ENCODE measurements at places on chromosomes 7 and 10.

DNA sequence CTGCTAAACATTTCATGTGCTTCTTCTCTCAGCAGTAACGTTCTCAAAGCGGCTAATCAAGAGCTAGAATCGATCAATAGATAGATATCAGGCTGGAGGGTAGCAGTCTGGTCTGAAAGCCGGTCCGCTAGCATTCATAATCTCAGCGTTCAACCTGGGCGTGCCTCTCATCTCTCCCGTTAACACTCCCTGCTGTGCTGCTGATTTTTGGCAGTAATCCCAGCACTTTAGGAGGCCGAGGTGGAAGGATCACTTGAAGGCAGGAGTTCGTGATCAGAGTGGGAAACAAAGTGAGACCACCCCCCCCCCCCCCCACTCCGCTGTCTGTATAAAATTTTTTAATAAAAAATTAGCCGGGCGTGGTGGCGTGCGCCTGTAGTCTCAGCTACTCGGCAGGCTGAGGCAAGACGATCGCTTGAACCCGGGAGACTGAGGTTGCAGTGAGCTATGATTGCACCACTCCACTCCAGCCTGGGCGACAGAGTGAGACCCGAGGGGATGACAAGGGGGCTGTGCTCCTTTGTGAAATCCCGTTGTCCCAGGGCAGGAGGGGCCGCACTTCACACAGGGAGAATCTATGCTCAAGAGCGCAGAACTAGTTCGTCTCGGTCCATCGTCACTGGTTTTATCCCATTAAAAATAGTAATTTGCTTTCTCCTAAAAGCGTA lies 624 bp upstream of the CEP55 start:
- peak; percentile 55 for DNase-seq

DNA sequence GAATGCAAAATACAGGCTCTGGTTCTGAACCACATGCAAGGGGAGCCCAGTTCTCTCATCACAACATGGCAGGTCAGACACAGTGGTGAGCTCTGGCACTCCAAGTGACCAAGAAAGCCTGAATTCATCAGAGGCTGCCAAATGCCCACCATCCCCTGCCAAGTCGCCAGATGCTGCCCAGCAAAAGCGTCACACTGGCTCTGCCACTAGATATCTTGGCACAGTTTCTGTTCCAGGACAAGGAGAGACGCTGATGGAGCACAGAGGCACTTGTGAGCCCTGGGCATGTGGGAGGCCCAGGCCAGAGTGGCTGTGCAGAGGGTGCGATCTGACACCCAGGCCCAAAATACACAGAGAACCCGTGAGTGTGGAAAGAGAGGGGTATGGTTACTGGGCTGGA lies 57.8 kb downstream of the GAD2 start:
- no peak for DNase-seq

DNA sequence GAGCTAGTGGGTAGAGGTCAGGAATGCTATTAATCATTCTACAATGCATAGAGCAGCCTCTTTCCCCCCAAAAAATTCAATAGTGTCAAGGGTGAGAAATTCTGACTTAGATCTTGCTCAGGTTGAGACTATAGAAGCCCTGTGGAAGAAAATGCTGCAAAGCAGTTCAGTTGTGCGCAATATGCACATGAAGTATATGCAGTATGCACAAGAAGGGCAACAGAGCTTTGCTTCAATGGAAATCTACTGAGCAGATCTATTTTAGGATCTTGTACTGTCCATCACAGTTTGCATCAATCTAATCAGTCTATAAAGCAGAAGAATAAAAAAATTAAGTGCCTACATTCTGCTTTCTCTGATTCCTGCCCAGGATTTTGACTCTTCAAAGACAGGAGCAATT lies 225.8 kb upstream of the STEAP1 start:
- DNase-seq, result no peak

DNA sequence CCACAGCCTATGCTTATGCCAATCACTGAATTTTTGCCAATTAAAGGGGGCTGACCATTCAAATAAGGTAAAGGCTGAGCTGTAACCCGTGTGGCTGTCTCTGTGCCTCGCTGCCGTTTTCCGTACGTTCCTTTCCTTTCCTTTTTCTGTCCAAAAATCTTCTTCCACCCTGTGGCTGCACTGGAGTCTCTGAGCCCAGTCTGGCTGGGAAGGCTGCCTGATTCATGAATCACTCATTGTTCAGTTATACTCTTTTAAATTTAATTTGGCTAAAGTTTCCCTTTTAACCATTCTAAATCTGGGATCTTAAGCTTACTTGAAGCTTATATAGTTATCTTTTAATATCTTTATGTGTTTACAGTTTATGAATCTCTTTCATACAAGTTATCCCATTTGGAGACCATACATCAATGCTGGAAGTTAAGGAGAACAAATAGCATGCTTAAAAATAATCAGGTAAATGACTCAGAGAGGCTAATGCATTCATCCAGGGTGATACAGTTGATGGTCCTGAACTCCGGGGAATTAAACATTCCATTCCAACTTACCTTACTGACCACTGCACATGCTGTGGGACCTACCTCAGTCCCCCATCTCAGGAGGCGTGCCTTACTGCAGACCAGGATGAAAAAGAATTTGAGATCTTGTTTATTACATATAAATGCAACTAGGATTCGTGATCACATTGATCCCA lies 385.3 kb upstream of the ADARB2 start:
- no peak for DNase-seq

DNA sequence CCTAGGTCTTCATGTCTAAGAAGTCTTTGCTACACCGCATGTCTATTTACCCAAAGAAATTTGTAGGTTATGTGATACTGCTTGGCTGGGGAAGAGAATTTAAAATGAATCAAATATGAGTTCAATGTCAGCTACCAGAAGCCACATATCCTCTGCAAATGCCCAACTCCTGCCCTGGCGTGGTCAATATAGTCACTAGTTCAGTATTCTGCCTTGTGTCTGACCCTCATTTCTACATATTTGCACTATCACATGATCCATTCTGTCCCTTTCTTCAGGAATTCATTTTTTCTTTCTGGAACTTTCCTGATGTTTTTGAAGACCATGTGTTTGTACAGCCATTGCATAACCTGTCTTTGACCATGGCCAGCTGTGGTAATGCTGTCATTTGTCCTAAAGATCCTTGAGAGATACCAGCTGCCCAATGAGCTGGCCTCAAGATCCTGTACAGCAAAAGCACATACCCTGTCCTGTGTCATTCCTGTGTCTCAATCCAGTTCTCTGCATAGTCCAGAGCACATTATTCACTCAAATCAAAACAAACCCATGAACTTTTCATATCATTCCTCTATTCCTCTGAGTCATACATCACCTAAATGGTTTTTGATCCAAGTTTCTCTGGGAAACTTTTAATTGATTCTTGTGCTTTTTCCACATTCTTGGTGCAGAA lies 524.5 kb downstream of the PARD3 start:
- DNase-seq, result peak; percentile 94

GRCh38 chr7:151940048-151940811 lies 16.0 kb upstream of the GALNTL5 start:
- DNase-seq, result peak; percentile 85

DNA sequence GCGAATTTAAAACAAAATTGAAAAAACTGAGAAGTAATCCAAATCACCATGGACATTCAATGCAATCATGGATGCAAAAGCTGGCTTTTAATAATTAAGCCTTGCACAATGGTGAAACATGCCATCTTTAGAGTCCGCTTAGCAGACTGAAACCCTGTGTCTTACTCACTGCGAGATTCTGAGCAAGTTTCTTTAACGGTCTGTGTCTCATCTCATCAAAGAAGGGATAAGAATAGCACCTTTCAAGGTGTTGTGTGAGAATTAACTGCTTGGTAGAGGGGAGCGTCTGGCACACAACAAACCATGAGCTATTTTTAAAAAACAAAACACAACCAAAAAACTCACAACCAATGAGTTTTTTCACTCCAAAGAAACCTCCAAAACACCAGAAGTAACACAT lies 21.4 kb downstream of the ACBD7 start:
- DNase-seq, result no peak

DNA sequence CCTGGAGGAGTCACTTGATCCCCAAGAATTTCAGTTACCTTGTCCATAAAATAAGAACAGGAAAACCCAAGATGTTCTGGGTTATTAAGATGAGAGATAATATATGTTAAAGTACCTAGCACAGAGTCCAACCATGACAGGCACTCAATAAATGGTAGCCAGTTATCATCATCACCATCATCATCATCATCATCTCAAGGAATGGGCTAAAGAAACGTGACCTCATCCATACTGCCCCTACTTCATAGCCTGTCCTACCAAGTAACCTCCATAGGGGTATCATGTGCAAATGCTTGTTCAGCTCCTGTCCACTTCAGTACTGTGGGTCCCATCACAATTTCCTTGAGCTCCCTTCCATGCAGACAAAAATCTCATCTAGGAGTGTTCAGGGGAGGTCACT lies 14.4 kb downstream of the FGFR2 start:
- no peak for DNase-seq

GRCh38 chr10:25699631-25700030 lies 234.4 kb upstream of the MYO3A start:
- no peak for DNase-seq

DNA sequence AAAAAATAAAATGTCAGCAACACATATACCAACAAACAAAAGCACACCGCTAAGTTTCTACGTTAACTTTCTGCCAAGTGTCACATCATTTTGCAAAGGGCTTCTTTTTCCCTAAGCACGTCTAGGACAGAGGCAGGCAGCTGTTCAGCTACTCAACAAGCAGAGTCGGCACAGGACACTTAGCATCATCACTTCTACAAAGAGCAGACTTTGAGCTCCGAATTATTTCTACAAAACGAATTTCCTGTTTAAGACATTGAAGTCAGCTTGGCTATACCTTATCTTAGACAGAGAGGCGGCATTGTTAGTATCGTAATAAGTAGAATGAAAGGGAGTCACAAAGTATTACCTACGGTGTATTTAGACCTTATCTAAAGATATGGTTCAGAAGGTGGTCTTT lies 110.1 kb downstream of the SVIL start:
- no peak for DNase-seq

- DNase-seq, result no peak
These were observed 262.1 kb upstream of the CACNA2D1 start for GRCh38 chr7:82705517-82706260.

GRCh38 chr10:132204781-132205473 lies 18.2 kb downstream of the DPYSL4 start:
- DNase-seq, result no peak

GRCh38 chr7:50779427-50779826 lies 3.3 kb downstream of the GRB10 start:
- no peak for DNase-seq

GRCh38 chr7:84811362-84811761 lies 375.5 kb downstream of the SEMA3D start:
- DNase-seq, result peak; percentile 19

- DNase-seq, result no peak
These were observed 109.0 kb downstream of the ZMYND11 start for GRCh38 chr10:244227-244626.

GRCh38 chr10:17076626-17077345 lies 52.8 kb downstream of the CUBN start:
- DNase-seq, result no peak

DNA sequence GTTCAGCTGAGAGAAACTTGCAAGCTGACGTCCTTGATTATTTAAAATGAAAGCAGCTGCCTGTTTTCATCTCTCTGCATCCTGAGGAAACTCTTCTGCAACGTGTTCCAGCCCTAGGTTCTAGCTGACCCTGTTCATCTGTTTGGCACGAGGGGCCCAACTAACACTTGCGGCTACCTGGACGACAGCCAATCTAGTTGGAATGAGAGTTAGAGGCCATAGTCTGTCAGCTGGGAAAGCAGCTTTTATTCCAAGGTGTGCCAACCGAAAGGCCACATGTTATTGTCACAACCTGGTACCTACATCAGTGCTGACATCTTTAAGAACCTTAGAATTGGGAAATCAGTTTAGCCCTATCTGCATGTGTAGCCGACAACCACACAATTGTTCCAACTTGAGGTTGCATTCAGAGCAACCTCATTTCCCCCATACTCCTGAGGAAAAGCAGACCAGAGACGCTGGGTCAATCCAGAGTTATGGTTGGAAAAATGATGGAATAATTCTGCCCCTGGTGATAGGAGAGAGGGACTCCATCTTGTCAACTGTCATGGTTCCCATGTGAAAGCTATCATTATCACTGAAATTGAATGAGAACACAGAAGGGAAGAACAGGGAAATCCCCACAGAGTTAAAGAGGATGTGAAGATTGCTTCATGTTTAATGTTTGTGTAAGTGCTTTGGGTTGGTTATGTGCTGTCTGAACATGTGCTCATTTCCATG lies 121.6 kb downstream of the EGFR start:
- peak; percentile 69 for DNase-seq

- DNase-seq, result peak; percentile 85
These were observed at the start of gene ADAM12 for GRCh38 chr10:126387931-126388911. Gene ADAM12 (minus strand): TSS chr10:126388477. CDS start chr10:126388145, 332 bp downstream.

GRCh38 chr10:95389982-95390381 lies 99.2 kb upstream of the PDLIM1 start:
- DNase-seq, result no peak

GRCh38 chr7:74138945-74139843 lies 35.0 kb upstream of the EIF4H start:
- DNase-seq, result no peak

- no peak for DNase-seq
These were observed 15.6 kb upstream of the INMT start for GRCh38 chr7:30736291-30736690.

DNA sequence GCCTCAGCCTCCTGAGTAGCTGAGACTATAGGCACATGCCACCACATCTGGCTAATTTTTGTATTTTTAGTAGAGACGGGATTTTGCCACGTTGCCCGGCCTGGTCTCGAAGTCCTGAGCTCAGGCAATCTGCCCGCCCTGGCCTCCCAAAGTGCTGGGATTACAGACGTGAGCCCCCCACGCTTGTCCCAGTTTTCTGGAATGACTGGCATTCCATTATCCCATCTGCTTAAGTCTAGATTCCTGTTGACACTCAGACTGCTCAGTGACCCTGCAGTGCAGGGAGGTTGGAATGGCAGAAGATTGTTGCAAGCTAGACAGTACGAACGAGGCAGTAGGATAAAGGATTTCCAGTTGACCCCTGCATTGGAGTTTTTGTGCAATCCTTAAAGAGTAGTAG lies 135.1 kb upstream of the NPS start:
- no peak for DNase-seq

GRCh38 chr10:20380401-20380800 lies 516.7 kb downstream of the NEBL start:
- DNase-seq, result no peak

GRCh38 chr10:72133517-72133916 lies 45.2 kb upstream of the SPOCK2 start:
- peak; percentile 48 for DNase-seq

GRCh38 chr10:130877126-130877525 lies 434.4 kb downstream of the TCERG1L start:
- DNase-seq, result no peak

- DNase-seq, result no peak
These were observed 15.9 kb downstream of the GBF1 start for GRCh38 chr10:102261196-102261595.

DNA sequence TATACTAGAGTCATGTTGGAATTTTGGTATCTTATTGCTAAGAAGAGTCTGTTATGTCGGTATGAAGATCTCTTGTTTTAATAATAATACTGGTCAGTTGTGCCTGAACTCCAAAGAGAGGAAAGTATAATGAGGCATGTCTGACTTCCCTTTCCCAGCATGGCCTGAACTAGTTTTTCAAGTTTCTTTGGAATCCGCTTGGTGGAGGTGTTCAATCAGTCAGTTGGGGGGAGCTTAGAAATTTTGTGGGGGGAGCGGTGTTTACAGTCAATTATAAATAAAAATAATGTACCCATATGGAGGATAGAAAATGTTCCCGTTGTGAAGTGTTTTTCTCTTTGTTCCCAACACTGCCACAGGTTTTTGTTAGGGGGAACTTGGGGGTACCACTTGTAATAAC lies 1.5 kb upstream of the TRDMT1 start:
- DNase-seq, result no peak

- DNase-seq, result no peak
These were observed 66.7 kb upstream of the IL6 start for GRCh38 chr7:22660293-22660692.

Data from fibroblast of the aortic adventitia (primary cell).